ENCODE measurements at places on chromosomes 2 and 18.
A peak's percentile ranks its signal among the peaks of the same experiment; 100 is the strongest.

DNA sequence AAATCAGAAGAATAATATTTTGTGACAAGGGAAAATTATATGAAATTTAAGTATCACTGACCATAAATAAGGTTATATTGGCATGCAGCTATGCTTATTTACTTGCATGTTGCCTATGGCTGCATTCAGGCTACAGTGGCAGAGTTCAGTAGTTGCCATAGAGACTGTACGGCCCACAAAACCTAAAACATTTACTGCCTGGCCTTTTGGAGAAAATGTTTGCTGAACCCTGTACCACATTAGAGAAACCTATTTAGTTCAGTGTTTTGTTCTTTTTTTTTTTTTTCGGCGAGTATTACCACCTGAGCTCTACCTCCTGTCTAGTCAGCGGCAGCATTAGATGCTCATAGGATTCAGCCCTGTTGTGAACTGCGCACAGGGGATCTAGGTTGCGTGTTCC, 163.7 kb downstream of the MCFD2 start:
- no peak for DNase-seq

- peak; percentile 48 for DNase-seq
Observed at GRCh38 chr2:172087780-172088244, 2.5 kb downstream of the DLX1 start.

- DNase-seq = peak; percentile 71
Observed at GRCh38 chr2:10385933-10386773, 62.0 kb downstream of the ODC1 start.

DNA sequence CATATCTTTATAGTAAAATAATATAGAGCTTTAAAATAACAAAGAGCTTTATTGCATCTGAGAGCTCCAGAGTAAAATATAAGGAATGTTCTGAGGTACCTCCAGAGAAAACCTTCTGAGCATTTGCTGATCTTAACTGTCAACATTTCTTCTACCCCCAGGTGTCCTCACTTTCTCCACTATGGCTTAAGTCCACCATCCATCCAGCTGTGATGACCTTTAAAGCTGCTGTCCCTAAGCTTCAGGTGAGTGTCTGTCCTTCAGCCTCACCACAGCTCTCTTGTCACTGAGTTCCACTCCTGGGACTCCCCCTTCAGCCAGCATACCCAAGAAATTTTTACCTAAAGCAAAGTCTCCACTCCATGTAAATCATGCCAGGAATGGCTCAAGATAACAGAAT, 137.9 kb downstream of the MYO5B start:
- no peak for DNase-seq

GRCh38 chr18:43314941-43315340, 37.7 kb upstream of the SYT4 start:
- no peak for DNase-seq

DNA sequence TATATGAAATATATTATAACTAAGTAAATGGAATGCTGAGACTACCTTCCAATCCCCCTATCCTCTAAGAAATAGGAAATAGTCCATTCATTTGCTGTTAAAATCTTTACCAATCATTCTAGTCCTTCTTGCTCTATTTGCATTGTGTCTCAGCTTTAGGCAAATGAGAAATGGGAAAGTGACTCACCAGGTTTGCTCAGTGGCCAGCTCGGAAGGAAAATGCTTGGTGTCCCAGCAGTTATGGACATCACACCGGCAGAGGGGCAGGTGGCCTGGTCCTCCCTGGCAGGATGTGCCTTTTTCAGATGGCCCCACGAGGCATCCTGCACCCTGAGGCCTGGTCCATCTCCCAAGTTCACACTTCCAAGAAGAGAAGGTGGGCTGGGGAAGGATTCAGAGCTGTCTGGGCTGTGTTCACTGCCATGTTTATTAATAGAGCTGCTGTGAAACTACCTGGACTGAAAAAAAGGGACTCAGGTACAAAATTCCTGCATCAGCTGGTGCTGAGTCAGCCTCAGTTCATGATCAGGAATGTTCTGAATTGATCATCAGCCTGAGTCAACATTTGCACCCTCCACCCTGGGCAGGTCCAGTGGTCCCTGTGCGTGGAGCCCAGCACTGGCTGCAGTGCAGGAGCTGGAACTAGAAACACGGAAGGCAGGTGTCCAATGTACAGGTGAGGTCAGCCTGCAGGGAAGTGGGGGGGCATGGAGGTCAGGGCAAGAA, 60.1 kb upstream of the ARL4C start:
- DNase-seq = no peak

DNA sequence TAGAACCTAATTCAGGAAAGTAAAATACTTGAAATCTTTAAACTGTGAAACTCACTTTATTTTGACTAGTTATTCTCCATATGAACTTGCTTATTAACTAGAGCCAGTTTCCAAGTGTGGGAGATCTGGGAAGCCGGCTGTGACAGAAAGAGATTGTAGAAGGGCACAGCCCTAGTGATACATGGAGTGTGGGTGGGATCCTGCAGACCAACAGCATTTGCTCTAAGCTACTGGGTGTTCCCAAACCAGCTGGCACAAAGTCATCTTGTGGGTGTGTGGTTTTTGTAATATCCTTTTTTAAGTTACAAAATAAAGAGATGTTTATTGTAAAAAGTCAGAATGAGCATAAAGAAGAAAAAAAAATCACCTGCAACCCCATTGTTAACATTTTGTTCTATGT, 3.4 kb downstream of the DUSP19 start:
- no peak for DNase-seq

DNA sequence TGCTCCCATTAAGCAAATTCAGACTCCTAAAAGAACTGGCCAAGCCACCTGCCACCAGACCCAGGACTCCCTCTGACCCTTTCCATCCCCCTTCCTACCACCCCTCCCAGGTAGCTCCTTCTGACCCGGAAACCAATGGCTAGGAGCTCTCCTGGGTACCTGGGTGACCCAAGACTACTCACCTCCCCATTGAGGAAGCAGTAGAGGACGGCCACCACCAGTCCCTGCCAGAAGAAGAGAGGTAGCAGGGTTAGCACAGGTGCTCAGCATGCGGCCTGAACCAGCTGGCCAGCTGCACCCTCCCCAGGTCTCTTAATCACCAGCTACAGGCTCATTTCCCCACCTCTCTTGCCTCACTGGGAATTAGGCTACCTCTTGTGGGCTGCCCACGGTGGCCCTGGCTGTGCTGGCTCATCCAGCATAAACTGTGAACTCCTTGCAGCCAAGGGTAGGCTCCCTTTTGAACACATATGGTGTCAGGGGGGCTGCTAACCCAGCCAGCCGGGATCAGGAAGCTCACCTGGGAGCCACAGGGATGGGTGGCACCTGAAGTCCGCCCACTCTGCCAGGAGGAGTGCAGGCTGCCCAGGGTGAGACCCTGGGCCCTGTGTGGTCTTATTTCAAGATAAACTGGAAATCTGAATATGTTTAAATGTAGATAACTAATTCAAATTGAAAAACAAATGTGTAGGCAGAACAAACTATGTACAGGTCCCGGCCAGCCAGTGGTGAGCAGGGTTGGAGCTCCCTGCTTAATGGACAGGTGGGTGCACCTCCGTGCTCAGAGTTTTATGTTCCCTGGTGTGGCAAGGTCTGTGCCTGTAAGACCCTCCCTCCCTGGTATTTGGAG, 9.9 kb downstream of the TMEM37 start:
- no peak for DNase-seq

- no peak for DNase-seq
Observed at GRCh38 chr2:100964681-100965169, 37.4 kb upstream of the RPL31 start.

DNA sequence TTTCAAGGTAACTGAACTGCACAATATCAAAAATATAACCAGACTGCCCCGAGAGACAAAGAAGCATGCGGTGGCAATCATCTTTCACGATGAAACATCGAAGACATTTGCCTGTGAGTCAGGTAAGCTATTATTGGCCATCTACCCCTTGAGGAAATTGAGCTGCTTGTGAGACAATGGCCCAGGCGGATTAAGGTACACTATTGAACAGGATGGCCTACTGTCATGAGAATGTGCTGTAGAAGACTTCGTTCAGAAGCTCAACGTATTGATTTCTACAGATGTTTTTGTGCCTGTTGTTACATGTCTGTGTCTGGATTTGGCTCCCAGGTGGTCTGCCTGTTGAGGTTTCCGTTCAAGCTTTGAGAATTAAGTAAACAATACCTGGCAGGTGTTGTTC, 198.7 kb downstream of the DOK6 start:
- no peak for DNase-seq

- DNase-seq = no peak
Observed at GRCh38 chr2:235049069-235049468, 97.3 kb downstream of the SH3BP4 start.

DNA sequence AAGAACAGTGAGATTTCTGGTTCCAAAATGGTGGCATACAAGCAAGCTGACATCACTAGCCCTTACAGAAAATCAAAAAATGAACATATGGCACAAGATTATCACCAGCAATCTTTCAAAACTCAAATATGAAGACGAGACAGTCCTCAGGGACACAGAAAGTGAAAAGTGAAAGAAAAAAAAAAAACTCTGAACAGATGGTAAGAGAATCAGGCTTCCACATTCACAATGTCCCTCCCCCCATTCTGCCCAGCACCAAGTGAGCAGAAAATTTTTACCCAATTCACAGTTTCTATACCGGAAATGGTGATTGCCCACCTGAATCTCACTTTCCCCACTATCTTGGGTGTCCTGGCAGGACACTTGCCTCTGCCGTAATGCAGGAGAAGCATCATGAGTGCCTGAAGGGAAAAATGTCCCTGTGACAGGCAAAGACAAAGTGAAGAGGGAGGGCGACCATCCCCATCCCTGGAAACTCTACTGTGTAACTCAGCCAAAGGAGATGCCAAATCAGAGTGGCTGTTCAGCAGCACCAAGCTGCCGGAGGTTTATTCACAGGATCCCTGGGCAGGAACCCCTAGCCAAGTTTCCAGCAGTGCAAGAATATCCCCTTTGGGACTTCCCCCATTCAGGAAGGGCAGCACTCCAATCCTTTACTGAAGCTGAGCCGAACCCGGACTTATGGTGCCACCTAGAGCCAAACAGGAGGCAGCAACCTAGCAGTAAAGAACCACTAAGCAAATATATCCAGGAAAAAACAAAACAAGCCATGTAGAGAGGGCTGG, 312.2 kb downstream of the LRATD1 start:
- peak; percentile 19 for DNase-seq

GRCh38 chr18:58100154-58100553, 56.1 kb downstream of the NEDD4L start:
- no peak for DNase-seq

DNA sequence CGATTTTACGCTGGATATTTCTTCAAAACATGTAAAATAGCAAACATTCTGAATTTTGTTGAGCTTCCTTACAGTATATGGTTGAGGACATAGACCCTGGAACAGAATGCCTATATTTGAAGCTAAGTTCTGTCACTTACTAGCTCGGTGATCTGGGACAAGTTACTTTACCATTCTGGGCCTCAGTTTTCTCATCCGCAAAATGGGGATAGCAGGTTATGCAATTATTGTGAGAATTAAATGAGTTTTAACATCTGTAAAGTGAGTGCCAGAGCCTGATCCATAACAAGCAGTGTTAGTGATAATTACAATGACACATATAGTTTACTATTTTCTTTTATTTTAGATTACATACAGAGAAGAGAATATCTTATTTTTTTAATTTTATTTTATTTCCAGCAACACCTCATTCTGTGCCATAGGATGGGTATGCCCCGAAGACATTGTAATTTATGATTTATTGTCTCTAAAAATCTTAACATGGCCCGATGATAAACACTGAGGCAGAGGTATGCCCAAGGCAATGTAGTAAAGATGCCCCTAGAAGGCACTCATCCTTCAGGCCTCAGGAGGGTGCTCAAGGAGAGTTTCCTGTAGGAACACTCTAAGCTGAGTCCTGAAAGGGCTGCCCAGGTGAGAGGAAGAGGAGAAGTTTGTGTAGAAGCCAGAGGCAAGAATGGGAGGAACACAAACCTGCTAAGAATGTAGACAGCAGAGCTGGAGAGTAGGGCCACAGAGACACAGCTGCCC, 250.9 kb downstream of the BCL11A start:
- no peak for DNase-seq

DNA sequence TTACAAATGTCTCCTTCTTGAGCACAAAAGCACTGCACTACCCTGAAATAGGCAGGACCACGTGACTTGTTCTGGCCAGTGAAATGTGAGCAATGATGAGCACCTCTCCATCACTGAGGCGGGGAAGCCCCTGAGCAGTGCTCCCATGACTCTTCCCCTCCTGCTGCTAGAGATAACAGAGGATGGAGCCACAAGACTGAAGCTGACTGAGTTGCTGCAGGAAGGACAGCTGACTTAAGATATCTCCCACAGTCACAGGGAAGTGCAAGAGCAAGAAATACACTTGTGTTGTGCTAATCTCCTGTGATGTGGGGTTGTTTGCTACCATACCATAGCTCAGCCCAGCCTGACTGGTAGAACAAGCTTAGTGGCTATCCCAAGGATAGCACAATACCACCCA, 38.7 kb downstream of the STK39 start:
- no peak for DNase-seq

DNA sequence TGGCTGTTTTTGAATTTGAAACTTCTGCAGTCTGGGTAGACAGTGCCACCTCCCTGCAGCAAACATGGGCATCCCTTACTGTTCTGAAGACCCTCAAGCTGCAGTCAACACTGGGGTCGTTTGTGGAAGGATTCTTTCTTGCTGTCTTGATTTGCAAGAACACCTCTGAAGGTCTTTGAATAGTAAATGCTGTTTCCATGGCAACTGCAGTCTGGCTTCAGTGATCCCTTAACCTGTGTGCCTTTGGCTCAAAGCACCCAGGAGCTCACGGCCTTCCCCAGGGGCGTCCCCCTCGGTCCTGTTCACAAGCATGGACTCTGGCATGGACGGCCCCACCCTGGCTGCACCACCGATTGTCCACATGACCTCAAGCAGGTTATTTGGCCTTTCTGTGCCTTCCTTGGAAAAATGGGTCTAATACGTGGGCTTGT, 38.3 kb downstream of the LRRFIP1 start:
- no peak for DNase-seq

DNA sequence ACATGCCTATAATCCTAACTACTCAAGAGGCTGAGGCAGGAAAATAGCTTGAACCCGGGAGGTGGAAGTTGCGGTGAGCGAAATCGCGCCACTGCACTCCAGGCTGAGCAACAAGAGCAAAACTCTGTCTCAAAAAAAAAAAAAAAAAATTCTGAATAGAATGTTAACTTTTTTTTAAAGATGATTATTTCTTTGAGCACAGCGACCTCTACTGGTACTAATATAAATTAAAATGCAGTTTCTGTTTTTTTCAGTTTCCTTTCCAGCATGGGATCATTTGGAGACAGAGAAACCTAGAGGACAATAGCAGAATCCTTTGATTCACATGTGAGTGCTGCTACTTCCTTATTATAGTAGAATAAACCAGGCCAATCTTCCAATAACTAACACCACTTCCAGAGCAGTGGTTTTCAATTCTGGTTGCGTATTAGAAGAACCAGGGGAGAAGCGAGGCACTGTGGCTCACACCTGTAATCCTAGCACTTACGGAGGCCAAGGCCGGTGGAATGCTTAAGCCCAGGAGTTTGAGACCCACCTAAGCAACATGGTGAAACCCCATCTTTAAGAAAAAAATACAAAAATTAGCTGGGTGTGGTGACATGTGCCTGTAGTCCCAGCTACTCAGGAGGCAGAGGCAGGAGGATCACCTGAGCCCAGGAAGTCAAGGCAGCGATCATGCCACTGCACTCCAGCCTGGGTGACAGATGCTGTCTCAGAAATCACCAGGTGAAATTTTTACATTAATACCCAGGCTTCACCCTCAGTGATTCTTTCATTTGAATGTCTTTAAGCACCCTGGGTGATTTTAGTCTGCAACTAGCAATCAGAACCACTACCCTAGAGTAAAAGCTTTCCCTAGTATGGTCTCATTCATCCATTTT, 10.1 kb downstream of the SRSF7 start:
- peak; percentile 21 for DNase-seq

All from fibroblast of gingiva (primary cell).